ENCODE measurements at places on chromosomes 11 and 22.

DNA sequence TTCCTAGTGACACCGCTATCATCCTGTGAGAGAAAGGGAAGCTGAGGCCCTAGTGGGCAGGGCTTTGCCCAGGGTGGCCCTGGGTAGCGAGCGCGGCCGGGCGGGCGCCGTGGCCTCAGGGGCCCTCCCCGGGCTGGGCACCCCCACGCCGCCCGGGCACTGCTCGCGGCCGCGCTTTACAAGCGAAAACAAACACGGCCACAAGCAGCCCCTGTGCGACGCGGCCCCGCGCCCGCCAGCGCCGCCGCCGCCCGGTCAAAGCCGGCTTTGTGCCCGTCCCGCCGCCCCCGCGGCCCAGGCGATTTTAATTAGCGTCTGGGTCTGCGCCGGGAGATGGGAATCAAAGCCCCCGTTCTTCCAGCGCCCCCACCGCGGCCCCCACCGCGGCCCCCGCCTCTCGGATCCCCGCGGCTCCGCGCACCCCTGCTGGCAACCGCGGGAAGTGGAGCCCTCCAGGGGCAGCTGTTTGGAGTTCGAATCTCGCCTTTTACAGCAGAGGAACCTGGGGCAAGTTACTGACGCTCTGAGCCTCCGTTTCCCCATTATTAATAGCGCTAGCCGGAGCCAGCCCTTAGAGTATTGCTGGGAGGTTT, 47.9 kb downstream of the CHRDL2 start:
- no peak for DNase-seq

DNA sequence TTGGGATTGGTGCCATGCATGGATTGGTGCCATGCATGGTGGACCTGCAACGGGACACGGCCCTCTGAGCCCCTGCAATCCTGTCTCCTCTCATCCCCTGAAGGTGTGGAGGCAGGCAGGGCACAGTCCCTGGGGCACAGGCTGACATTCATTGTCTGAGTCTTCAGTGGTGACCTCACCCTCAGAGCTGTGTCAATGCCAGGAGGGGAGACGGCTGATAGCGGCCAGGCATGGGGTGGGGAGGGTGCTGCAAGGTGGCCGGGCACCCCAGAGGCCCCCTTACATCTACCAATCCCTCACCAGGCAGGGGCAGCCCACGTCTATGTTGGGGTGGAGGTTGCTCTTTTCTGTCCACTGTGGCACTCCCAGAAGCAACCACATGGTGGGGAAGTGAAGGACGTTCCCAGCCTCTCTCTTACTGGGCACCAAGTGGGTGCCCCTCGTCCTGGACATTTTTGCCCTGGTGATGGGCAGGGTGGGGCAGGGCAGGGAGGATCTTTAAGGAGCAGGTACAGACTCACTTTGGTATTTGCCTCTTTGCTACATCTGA, 47.6 kb downstream of the NECTIN1 start:
- no peak for DNase-seq

GRCh38 chr22:31614781-31615490, 47.1 kb downstream of the PISD start:
- no peak for DNase-seq

DNA sequence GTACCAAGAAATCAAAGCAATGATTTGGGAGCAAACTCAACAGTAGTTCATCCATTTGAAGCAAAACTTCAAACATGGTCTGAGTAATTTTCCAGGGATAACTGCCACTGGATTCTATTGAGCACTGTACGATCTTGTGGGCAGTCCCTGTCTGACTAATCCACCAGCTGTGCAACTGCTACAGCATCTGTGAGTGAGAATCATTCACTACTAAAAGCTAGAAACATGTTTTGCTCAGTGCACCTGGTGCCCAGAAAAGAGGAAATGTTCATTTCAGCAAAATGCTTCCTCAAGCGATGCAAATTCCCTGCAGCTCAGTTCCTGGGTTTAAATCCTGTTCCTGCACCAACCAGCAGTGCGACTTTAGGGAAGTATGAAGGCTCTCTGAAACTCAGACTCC, 1077.9 kb downstream of the DLG2 start:
- no peak for DNase-seq

GRCh38 chr11:12691473-12691872, 17.3 kb downstream of the TEAD1 start:
- no peak for DNase-seq

GRCh38 chr11:19597206-19597605, 115.4 kb upstream of the NAV2 start:
- no peak for DNase-seq

DNA sequence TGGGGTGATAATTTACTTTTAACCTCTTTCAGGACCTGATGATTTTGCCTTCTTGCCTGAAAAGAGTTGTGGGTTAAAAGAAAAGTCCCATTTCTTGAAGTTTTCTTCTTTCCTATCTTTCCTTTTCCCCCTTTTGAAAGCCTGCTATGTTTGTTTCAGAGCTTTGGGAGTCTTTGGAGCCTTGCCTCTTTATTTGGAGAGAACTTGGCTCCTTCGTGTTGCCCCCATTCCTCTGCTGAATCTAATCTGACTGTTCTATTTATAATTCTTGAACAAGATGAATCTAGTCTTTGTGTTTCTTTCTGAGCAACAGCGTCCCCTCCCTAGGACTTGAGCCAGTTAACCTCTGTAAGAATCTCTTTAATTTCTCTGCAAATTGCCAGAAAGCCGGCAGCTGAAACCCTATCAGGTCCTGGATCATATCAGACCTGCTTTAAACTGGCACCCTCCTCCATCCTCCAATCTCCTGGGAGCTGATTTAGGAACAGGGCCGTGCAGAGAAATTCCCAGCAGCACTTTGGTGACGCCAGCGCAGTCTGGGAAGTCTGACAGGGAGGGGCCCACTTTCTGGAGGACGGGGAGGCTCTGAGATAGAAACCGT, 289.1 kb upstream of the SORL1-AS1 start:
- DNase-seq, result no peak

GRCh38 chr11:61769169-61769920, 16.9 kb downstream of the MYRF start:
- DNase-seq, result no peak

DNA sequence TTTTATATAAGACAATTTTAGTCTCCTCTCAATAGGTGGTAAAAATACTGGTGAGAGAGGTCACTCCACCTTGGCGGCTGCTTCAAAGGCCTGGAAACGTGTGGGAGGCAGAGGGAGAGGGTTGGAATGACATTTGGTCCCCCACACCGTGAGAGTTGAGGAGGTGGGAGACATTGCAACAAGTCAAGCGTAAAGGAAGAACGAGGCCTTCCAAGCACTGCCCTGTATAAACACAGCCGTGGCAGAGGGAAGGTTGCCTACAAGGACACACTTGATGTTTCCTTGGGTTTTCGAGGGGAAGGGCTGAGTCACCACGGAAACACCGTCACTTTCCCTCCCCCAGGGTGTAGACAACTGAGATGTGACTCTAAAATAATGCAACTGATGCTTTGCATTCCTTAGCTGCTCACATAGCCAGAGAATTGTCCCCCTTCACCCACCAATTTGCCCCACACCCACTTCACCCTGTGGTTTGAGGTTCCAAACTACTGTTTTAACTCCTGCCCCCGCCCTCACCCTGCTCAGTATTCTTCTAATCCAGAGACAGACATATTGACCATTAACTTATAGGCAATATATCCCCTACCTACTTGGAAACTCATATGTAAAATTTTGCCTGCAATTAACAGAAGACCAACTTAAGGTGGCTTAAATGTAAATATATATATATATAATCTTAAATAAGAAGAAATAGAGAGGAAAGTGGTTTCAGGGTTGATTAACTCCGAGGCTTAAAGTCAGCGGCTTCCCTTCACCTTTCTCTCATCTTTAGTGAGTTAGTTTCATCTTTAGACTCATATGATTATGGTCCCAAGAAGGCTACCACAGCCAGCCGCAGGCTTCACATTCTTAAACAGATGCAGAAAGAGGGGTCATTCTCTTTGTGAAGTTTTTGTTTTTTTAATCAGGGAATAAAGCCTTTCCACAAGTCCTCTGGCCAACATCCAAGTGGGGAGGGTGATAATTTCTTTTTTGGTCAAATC, 54.1 kb upstream of the BDNF start:
- DNase-seq, result no peak

DNA sequence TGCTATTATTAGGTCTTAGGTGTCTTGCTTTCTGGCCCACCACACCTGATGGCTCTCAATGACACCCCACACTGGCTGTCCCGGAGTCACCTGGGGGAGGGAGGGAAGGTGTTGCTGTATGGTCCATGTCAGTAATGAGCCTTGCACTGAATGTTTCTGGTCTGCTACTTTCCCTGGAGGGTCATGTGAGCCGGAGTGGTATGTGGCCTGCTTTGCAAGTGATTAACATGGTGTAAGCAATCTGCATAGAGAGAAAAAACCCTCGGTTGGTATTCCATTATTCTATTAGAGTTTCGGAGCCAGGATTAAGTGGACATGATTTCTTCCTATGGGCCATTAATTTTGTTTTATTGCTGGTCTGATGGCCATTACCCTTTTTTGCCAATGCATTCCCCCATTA, 63.9 kb downstream of the PKNOX2 start:
- DNase-seq, result no peak

All from stimulated activated CD8-positive, alpha-beta memory T cell treated with anti-CD3 and anti-CD28 coated beads, Interleukin-12 subunit alpha, Interleukin-12 subunit beta, amount 100 ng/mL, for 1 hour (primary cell).